Stimulated activated CD8-positive, alpha-beta memory T cell treated with anti-CD3 and anti-CD28 coated beads, Interleukin-4, amount 100 ng/mL, for 1 hour (primary cell): ENCODE measurements at places on chromosomes 11 and 22.

GRCh38 chr11:58576887-58577471 lies 1.3 kb upstream of the LPXN start:
- no peak for DNase-seq

- no peak for DNase-seq
Measured at GRCh38 chr11:124160986-124161385, 22.2 kb upstream of the OR10D3 start.

GRCh38 chr11:120520091-120520822 lies 8.7 kb downstream of the GRIK4 start:
- DNase-seq, result no peak

DNA sequence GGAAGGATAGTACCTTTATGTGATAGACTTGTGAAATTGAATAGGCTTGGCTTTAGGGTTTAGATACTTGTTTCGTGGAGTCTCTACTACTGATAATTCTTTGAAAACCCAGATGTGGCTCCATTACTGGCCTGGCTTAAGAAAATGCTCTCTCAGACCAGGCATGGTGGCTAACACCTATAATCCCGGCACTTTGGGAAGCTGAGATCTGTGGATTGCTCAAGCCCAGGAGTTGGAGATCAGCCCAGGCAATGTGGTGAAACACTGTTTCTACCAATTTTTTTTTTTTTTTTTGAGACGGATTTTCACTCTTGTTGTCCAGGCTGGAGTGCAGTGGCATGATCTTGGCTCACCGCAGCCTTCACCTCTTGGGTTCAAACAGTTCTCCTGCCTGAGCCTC lies 40.9 kb downstream of the ATG13 start:
- DNase-seq, result no peak

DNA sequence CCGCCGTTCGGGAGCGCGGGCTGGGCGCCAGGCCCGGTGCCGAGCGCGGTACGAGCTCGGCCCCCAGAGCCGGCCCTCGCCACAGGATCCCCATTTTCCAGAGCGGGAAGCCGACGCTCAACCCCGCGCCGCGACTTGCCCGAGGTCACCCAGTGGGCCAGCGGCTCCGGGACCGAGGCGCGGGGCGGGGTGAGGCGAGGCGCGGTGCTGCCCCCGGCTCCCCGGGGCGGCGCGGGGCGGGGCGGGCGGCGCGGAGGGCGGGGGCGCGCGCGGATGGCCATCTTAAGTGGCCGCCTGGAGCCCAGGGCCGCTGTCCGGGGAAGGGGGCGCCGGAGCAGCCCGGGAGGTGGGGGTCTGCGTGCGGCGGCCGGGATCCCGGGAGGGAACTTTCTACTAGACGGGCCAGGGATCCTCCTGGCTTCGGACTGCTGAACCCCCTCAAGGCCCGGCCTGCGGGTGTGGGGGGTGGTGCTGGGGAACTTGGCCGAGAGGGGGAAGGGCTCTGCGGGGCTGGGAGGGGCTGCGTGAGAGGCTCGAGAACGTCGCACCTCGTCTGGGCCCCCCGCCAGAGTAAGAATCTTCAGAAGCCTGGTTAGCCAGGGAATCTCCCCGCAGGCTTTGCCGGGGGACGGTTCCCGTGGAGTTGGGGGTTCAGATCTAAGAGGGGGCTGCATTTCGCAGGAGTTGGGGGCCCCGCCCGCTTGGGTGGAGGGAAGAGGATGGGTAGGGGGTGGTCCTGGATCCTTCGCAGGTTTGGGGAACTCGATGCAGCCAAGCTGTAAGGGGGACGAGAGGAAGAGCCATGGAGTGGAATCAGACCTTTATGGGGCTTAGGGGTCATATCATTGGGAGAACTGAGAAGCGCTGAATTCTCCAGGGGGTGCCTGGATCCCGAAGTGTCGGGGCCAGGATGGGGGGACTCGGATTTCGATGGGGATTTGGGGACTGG lies 678 bp upstream of the INPPL1 start:
- no peak for DNase-seq

DNA sequence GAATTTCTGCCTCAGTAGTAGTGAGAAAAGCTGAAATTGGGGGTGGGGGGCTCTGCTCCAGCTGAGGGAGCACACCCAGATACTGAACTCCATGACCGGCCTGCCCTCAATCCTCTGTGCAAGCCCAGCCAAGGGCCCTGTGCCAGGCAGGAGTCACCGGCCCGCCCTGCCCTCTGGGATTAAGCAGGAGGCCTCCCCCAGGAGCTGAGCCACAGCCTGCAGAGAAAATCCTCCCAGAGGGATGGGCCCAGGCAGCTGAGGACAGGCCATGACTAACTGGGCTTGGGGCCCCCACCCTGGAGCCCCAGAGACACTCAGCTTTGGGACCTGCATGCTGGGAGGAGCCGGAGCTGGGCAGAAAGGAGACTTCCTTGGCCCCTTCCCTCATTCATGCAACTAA lies 48.8 kb downstream of the MN1 start:
- DNase-seq, result no peak

GRCh38 chr11:61019832-61020405 lies 48.4 kb downstream of the CD6 start:
- DNase-seq, result no peak

- peak; percentile 75 for DNase-seq
Measured at GRCh38 chr22:41940832-41941765, 5.9 kb downstream of the CENPM start.

- no peak for DNase-seq
Measured at GRCh38 chr11:112211536-112211935, 14.7 kb upstream of the PTS start.

DNA sequence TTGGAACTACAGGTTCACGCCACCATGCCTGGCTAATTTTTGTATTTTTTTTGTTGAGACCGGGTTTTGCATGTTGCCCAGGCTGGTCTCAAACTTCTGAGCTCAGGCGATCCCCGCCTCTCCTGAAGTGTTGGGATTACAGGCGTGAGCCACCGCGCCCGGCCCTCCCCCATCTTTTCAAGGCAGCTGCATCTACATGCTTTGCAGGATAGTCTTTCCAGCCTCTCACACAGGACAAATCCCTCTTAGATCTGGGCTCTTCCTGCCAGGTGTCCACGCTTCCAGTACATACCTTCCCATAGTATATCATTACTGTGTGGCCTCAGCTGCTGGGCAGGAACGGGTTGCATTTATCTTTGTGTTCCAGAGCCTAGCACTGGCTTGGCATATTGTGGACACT lies 49.7 kb downstream of the C11orf96 start:
- DNase-seq, result no peak

- DNase-seq, result no peak
Measured at GRCh38 chr11:57546869-57547475, 9.6 kb downstream of the SMTNL1 start.

- no peak for DNase-seq
Measured at GRCh38 chr11:117852309-117852708, 24.1 kb downstream of the FXYD6 start.

GRCh38 chr11:44729713-44730112 lies 3.0 kb downstream of the TSPAN18 start:
- DNase-seq, result no peak

DNA sequence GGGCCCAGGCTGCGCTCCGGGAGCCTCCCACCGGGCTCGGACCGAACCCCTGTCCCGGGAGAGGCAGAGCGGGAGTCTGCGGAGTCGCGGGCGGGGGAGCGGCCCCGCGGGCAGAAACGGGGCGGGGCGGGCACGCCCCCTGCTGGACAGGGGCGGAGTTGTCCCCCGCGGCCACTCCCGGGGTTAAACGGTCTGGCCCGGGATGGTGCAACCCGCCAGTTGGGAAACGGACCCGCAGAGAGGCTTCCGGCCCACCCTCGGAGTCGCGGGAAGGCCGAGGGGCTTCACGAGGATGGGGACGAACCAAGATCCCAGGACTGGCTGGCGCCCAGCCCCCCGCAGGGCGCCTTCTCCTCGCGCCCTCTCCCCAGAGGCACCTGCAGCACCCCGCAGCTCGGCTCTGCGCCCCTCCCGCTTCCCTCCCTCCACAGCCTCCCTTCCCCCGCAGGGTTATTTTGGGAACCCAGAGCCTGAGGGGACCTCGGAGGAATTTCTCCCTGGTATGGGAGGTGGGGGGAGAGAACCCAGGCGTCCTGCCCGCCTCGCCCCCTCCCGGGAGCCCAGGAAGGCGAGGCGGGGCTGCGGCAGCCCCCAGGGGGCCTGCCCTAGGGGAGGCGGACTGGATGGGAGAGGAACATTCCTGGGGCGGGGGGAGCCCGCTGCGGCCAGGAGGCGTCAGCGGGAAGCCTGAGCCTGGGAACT lies 902 bp downstream of the RASGRP2 start:
- DNase-seq, result peak; percentile 61

GRCh38 chr11:119709638-119710346 lies 19.2 kb downstream of the NECTIN1 start:
- DNase-seq, result no peak

- DNase-seq, result no peak
Measured at GRCh38 chr11:103110391-103110790, 1.2 kb downstream of the DYNC2H1 start.

GRCh38 chr11:95330302-95330701 lies 99.3 kb upstream of the SESN3 start:
- DNase-seq, result no peak

GRCh38 chr11:128300785-128301184 lies 286.6 kb downstream of the ETS1 start:
- no peak for DNase-seq

GRCh38 chr11:72569966-72570892 lies 104.0 kb downstream of the PDE2A start:
- DNase-seq, result no peak

GRCh38 chr11:96228473-96228891 lies 114.5 kb downstream of the MAML2 start:
- DNase-seq, result no peak

GRCh38 chr22:42078469-42079318 lies 806 bp upstream of the SMDT1 start:
- DNase-seq, result no peak

DNA sequence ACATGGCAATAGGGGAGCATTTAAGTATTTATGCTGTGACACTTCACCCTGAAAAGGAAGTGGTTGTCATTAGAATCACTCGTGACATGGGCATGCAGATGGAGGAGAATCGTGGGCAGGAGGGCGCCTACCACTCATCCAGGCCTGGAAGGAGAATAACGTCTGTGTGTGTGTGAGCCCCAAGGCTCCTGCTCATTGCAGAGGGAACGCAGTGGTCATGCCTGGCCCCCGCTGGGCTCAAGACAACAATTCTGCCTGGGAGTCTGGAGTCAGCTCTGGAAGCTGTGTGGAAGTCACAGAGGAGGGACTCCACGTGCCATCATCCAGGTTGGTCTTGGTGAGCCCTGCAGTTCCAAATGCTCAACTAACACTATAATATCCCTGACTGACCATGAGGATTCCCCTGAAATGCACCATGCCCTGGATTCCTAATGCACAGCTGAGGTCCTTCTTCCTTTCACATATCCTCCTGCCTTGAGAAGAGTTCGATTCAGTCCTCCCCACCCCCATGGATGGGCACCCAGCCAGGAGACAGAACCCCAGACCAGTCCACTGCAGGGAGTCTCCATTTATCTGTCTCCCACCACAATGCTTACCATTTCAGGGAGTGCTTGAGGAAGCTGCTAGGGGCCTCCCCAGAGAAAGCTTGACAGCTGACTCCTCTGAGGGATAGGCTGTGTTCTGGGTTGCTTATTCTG lies 446.9 kb upstream of the B3GAT1 start:
- DNase-seq, result no peak

DNA sequence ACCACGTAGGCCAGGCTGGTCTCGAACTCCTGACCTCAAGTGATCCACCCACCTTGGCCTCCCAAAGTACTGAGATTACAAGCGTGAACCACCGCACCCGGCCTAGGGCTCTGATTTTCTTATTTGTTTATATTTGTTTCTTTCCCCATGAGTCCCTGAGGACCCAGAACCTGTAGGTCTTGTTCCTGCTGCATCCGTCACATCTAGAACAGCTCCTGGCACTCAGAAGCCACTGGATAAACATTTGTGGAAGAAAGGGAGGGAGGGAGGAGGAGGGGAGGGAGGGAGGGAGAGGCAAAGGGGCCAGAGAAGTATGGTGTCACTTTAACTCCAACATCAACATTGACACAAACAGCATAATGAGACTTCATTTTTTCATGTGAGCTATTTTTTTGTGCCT lies 67.7 kb downstream of the CELSR1 start:
- no peak for DNase-seq

DNA sequence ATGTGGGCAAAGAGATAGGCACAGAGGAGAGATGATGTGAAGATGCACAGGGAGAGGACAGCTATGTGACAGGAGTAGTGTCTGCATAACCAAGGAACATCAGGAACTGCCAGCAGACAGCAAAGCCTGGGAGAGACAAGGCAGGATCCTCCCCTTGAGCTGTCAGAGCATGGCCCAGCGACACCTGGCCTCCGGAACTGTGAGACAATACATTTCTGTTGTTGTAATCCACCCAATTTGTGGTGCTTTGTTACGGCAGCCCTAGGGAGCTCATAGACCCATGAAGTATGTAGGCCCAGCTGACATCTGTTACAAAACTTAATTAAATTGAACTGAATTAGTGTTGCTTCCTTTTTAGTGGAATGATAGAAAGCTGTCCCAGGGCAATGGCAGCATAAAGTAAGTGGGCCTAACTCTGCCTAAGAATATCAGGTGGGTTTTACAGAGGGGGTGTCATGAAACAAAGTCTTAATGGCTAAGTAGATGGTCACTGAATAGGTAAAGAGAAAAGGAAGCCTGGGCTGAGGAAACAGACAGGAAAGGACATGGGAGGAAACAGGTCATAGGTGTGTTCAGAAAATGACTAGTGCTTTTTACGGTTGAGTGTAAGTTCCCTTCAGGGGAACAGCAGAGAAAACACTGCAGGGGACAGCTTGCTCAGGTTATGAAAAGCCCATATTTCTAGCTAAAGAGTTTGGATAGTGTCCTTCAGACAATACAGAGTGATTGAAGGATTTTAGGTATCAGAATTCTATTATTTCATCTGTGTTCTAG lies 24.8 kb downstream of the RASSF10 start:
- no peak for DNase-seq

GRCh38 chr11:106420048-106420665 lies 342.7 kb downstream of the AASDHPPT start:
- DNase-seq, result no peak

DNA sequence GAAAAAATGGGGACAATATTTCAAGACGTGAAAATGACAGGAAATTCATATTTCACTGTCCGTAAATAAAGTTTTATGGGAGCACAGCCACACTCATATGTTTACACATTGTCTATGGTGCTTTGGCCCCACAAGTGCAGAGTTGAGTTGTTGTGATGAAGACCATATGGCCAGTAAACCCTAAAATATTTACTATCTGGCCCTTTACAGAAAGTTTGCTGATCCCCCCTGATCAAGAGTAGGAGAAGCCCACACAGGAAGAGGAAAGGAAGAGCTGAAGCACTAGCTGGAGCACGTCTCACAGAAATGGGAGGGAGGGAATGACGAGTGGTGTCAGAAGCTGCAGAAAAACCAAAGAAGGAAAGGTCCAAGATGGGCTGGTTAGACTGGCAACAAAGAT lies 78.8 kb downstream of the TNRC6B start:
- no peak for DNase-seq

- peak; percentile 1 for DNase-seq
Measured at GRCh38 chr22:28855355-28856094, 27.8 kb upstream of the ZNRF3 start.
